Activated T-cell treated with anti-CD3 and anti-CD28 coated beads, Interleukin-2, amount 50 U/mL, for 72 hours (primary cell): ENCODE measurements at places on chromosomes 6 and 20. TPM values are rescaled to one million over a fixed set of nuclear protein-coding genes. Genes with fewer than 3 reads are reported as not detected.
A peak's percentile ranks its signal among the peaks of the same experiment; 100 is the strongest.

Gene DYNLT2
- total RNA-seq, result 2.7 TPM

DNA sequence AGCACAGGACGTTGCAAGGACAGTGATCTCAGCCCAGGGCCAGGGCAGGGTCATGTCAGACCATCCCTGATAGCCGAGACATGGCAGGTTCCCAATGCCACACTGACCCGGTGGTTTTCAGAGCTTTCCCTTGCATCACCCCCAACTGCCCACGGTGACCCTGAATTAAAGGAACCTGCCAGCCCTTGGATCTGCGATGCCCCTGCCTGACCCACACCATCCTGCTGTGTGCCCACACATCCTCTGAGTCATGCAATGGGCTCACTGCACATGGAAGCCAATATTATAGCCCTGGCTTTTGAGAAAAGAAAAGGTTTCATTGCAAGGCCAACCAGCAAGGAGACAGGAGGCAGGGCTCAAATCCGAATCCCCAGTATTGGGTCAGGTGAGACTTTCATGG lies 132.6 kb upstream of the CST7 start:
- DNase-seq, result no peak

- DNase-seq, result peak; percentile 72
These were observed 527 bp downstream of the TOMM34 start for GRCh38 chr20:44959638-44960102.

- DNase-seq, result no peak
These were observed 77.6 kb downstream of the SAMD5 start for GRCh38 chr6:147586044-147586443.

Gene CRISP2
- not detected for total RNA-seq

Gene OR10C1
- not detected for total RNA-seq

DNA sequence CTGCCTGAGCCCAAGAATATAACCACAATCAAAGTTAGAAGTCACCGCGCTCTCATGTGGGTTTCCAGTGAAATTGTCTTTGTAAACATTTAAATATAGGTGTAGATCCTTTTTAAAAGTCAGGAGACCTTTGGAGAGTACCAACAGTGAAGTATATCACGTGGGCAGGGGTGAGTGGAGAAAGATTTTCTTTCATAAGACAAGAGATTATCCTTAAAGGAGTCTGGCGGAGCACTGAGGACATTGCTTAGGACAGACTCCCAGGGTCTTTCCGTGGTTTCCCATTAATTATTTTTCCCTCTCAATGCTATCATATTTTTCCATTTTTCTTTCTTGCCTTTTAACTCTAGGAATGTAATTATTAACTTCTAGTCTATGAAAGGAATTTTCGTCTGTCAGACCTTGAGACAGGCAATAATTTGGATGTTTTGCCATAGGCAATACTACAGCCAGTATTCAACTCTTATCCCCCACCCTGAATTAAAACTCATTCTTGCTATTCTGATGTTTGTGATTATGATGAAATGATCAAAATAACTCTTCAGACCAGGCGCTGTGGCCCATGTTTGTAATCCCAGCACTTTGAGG lies 31.4 kb downstream of the DCBLD1 start:
- DNase-seq, result no peak

Gene OPRM1
- not detected for total RNA-seq

Gene TTBK1
- 1.1 TPM for total RNA-seq

Gene HEY2
- 0.12 TPM for total RNA-seq

DNA sequence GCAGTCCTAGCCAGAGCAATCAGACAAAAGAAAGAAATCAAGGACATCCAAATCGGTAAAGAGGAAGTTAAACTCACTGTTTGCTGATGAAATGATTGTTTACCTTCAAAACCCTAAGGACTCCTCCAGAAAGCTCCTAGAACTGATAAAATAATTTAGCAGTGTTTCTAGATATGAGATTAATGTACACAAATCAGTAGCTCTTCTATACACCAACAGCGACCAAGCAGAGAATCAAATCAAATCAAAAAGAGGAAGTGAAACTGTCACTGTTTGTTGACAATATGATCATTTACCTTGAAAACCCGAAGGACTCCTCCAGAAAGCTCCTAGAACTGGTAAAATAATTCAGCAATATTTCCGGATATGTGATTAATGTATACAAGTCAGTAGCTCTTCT lies 21.7 kb downstream of the SERPINB9 start:
- DNase-seq, result no peak

GRCh38 chr20:63562461-63563224 lies 8.7 kb downstream of the FNDC11 start:
- no peak for DNase-seq

- DNase-seq, result no peak
These were observed 51.3 kb upstream of the NRN1 start for GRCh38 chr6:6058054-6058444.

DNA sequence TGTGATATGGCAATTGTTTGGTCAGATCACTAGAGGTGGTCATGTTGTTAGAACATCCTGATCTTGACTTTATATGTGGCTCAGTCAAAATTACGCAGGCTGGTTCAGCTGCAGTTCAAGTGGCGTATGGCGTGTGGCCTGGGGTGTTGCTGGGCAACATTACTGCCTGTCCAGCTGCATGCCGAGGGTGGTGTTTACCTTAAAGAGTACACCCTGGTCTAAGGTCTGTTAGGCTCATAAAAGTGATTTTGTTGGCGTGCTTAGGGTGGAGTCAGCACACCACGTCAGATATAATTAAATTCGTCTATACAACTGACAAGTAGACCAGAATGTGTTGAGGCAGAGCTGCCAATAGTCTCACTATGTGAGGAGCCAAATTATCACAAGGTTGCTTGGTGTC lies 55.6 kb upstream of the NEDD9 start:
- no peak for DNase-seq

DNA sequence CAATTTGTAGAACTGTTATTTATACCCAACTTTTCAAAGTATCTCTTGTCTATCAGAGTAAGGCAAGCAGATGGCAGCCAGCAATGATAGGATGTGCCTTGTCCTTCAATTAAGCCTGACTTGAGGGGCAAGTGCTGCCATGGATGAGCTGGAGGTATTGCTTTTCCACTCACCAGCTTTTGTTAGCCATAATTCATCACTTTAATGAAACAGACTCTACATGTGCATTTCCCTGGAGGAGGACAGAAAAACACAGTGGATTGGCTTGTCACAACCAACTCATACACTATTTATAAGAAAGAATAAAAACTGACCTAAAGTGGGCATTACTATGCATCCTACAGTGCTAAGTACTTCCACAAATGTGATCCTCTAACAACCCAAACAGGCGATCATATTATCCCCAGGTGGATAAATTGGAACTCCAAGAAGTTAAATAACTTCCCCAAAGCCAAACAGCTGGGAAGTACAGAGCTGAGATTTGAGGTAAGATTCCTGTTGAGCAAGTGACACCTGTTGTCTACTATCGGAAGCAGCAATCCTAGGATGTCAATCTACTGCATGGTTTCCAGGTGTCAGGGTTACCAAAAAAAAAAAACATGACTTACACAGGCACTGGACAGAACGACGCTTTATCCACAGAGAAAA lies 73.9 kb upstream of the NRSN1 start:
- no peak for DNase-seq

Gene APCDD1L
- total RNA-seq, result not detected

DNA sequence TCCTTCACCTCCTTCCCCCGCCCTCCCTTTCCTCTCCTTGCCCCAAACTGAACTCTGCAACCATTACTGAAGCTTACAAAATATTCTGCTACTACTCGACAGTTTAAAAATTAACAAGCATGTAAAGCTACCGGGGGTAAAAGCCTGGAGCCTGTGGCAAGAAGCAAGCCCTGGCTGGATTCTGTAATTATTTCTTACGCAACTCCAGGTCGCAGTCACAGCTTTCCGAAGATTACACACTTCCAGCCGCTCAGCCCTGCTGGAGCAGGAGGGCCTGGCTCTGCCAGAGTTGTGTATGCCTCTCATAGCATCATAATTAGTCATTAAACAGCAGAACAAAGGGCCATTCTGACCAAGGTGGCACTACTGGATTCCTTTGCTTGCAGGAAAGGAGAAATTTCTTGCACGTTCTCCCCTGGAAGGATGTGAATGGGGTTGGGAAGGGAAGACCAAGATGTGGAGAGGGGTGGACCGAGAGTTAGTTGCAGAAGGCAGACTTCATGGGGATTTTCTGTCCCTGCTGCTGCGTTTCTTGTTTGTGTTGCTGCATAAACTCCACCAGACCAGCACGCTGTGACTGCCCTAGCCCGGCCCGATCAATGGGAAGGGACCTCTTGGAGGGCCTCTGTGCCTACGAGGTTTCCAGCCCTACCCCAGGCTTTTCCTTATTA lies 23.6 kb downstream of the FOXQ1 start:
- no peak for DNase-seq

Gene EYS
- total RNA-seq, result not detected

- DNase-seq, result no peak
These were observed 531.4 kb upstream of the RNF217 start for GRCh38 chr6:124430740-124431318.

Gene DNAH8
- total RNA-seq, result 0.02 TPM

GRCh38 chr6:161745594-161746141 lies 471.8 kb upstream of the AGPAT4 start:
- no peak for DNase-seq

- no peak for DNase-seq
These were observed 77.3 kb downstream of the DNAAF9 start for GRCh38 chr20:3330046-3330741.

DNA sequence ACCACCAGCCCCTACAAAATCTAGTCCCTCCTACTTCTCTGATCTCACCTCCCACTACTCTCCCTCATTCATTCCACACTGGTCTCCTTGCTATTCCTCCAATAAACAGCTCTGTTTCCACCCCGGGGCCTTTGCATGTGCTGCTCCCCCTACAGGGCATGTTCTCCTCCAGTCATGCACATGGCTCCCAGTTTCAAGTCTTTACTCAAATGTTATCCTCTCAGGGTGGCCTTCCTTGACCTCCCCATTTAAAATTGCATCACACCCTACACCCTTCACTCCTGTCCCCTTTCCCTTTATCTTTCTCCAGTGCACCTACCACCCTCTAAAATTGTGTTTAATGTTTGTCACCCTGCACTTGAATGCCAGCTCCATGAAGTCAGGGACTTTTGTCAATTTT lies 174.5 kb downstream of the MRPL14 start:
- no peak for DNase-seq

GRCh38 chr20:51275181-51275580 lies 252.3 kb upstream of the KCNG1 start:
- no peak for DNase-seq

Gene PLCB1
- total RNA-seq, result 3.2 TPM

GRCh38 chr6:52523378-52524142 lies 53.3 kb downstream of the TRAM2 start:
- no peak for DNase-seq

GRCh38 chr20:19205981-19206396 lies 6.5 kb upstream of the SLC24A3 start:
- DNase-seq, result peak; percentile 78

Gene CASS4
- 6.9 TPM for total RNA-seq

DNA sequence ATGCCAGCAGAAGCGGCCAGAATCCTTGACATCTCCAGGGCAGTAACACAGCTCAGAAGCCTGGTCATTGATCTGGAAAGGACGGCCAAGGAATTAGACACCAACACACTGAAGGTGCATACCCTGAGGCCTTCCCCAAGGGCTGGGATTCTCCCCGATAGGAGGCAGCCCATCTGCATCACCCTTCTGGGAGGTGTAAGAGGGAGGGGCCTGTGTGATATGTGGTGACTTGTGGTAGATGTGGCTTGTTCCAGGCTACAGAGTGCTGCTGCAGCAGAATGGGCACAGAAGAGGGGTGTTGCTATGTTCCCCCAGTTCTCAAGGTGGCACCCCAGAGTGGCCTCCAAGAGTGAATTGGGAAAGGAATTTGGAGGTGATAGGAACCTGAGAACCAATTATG lies 11.2 kb downstream of the TRIM40 start:
- no peak for DNase-seq

DNA sequence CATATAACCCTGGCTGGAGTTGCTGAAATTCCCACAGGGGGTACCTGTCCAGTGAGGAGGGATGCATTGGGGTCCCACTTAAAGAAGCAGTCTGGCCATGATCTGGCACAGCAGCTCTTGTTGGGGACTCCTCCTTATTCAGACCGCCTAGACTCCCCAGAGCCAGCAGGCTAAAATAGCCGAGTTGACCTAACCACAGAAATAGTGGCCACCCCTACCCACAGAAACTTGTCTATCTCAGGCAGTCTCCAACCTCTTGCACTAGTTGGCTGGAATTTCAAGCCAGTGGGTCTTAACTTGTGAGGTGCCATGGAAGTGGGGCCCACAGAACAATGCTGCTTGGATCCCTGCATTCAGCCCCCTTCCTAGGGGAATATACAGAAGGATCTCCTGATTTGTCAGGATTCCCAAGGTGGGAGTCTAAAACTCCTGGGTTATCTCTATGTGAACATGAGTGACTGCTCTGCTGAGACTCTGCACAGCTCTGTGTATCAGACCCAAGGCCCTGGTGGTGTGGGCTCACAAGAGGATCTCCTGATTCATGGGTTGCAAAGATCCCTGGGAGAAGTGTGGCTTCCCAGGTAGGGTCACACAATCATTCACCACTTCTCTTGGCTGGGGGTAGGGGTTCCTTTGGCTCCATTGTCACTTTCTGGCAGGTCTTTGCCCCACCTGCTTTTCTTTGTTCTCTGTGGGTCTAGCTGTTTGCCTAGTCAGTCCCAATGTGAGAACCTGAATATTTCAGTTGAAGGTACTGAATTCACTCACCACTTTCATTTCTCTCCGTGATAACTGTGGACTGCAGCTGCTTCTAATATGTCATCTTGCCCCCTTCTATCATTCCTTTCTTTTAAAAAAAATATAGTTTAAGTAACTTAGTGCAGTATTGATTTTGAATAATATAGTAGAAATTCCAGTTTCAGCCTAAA lies 65.5 kb upstream of the CLVS2 start:
- no peak for DNase-seq

- DNase-seq, result no peak
These were observed 10.1 kb downstream of the HDGFL1 start for GRCh38 chr6:22579439-22579838.

Gene TM9SF4
- 56.7 TPM for total RNA-seq

- DNase-seq, result no peak
These were observed 51.3 kb downstream of the AKAP12 start for GRCh38 chr6:151290877-151291721.

Gene GRM4
- not detected for total RNA-seq

DNA sequence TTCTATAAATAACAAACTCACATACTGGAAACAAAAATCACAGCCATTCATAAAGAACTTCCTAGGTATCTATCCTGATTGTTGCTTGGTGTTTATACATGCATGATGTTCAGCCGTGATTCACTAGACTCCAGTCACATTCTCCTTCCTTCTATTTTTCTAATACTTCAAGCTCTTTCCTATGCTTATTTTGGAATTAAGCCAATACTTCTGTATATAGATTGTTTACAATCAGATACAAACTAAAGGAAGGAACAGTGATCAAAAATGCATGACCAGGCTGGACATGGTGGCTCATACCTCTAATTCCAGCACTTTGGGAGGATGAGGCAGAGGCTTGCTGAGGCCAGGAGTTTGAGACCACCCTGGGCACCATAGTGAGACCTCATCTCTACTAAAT lies 377.5 kb upstream of the IRAK1BP1 start:
- DNase-seq, result no peak

DNA sequence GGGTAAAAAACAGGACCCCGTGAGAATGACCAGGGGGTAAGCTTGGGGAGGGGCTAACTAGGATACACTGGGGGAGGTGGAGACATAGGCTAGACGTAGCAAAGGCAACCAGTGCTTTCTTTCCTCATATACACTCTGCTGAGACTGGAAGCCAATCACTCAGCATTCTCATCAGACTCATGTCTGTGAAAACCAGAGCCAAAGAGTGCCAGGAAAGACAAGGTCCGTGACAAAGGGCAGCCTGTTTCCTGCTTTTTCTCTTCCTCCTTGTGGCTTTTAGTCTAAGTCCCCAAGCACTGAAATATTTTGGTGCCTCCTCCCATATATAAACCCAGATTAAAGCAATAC lies 97.9 kb upstream of the NEDD9 start:
- DNase-seq, result no peak

Gene ZKSCAN3
- 3.3 TPM for total RNA-seq

Gene CCN2
- total RNA-seq, result not detected
